ENCODE measurements at places on chromosomes 3 and 15.

GRCh38 chr15:37751401-37751800 is 183.0 kb upstream of the TMCO5A start:
- no peak for DNase-seq

DNA sequence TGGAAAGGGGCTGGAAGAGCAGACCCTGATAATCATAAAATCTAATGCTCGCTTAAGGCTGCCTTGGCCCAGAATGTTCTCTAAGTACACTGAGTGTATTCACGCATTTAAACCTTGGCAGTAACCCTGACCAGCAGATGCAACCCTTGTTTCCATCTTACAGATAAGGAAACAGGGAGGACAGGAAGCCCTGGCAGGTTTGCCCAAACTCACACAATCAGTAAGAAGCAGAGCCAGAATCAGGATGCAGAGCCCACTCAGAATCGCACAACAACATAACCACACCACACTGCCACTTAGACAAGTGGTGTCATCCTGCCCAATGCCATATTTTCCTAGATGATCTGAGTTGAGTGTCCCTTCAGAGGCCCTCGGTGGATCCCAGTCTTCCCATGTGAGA is 214.5 kb upstream of the HES1 start:
- DNase-seq = no peak

- DNase-seq = no peak
Measured at GRCh38 chr15:99019558-99020540, 12.3 kb upstream of the PGPEP1L start.

DNA sequence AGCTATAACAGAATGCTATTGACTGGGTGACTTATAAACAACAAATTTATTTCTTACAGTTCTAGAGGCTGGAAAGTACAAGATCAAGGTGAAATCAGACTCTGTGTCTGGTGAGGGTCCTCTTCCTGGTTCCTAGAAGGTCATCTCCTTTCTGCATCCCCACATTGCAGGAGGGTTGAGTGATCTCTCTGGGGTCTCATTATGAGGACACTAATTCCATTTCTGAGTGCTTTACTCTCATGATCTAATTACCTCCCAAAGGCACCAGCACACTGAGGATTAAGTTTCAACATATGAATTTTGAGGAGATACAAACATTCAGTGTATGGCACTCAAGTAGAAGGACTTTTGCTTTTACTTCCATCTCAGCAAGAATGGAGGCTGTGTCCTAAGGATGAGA is 534.1 kb upstream of the KCNMB2 start:
- DNase-seq = no peak

DNA sequence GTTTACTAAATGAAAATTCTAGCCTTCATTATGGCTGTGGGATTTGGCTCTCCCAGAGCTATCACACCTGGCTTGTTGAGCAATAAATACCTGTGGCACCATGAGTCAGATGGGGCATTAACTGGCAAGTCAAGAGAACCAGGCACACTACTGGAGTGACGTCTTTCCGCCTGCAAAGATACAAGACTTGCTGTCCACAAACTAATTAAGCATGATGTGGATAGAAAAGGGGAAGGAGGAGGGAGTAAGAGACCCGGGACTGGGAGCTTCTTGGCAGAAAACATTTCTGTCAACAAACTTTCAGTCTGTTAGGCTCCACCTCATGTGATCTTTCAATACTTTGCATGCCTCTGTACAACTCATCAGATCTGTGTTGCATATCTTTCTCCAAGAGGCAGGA is 56.5 kb downstream of the CLDN1 start:
- no peak for DNase-seq

DNA sequence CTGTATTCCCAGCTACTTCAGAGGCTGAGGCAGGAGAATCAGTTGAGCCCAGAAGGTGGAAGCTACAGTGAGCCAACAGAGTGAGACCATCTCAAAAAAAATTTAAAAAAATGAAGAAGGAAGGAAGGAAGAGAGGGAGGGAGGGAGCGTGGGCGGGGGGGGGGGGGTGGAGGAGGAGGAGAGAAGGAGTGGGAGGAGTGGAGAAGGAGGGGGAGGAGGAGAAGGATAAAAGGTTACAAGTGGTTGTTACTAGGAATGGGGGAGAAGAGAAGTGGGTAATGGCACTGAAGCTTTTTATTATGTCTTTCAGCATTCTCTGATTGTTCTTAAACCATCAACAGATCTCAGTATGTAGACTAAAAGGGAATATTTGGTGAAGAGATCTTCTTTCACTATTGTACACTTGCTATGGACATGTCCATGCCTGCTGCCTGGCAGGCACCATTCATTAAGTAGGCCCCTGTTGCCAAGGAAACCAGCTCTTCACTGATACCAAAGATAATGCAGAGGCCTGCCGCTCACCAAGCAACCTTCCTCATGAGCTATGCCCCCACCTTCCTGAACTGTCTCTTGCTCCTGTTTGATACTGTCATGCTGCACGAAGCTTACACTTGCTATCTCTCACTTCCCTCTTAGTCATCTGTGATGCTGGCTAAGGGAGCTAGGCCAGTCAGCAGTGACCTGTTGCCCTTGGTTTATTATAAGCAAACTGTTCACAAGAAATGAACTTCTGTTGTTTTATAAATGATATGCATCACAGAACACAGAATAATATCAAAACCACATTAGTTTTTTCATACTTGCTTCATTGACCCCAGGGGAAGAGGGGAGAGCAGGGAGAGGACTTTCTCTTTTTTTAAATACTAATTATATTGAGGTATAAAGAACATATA is 23.1 kb downstream of the EPM2AIP1 start:
- DNase-seq = peak; percentile 21

- no peak for DNase-seq
Measured at GRCh38 chr3:39133093-39133490, 20.3 kb downstream of the CSRNP1 start.

DNA sequence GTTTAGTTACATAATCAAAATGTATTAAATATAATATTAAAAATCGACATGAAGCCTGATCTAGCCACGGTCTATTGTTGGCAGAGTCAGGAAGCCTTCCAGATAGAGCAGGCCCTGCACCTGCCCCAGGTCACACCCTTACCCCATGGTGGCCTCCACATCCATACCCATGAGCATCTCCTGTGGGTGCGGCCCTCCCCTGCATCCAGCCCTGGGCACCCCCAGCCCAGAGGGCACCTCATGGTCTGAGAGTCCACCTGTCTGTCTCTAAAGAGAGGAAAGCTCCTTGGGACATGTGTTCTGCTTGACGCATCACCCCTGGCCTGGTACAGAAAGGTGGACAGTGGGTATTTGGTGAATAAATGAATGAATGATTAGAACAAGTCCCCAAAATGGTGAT is 37.2 kb upstream of the CSPG4 start:
- no peak for DNase-seq

GRCh38 chr15:46786590-46787285 is 930.6 kb upstream of the SEMA6D start:
- DNase-seq = no peak

DNA sequence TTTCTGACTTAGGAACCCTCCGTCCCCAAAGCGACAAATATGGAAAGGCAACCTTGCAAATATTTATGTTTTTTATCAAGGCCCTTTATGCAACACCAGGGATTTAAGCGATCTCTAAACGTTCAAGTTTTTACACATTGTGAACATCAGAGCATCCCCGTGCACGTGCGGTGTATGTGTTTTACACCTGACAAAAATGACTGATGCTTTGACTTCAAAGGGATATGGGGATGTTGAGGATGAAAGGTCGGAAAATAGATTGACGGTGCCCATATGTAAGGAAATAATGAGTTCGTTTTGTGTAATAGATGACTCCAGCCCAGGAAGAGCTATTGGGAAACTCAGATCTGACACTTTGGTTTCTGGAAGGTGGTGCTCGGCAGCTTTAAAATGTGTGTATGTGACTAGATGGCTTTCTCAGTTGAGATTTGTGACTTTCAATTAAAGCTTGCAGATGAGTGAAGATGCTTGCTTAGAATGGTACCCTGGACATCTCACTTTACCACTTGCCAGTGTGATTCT is 866 bp downstream of the SLC49A4 start:
- peak; percentile 11 for DNase-seq

DNA sequence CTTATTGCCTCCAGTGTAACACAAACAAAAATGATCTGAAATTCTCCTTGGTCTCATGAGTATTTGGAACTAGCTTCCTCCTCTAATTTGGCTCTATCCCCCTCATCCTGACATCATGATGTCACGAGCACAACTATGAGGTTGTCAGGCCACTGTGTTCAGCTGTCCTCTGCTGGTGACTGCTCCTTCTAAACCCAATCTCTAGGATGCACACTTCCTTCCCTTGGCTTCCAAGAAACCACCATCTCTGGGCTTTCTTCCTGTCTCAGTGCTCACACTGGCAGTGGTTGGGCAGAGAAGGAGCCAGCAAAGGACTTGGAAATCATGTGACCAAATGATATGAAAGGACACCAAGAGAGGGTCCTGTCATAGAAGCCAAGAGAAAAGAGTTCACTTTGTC is 30.7 kb upstream of the EIF1B start:
- DNase-seq = no peak

DNA sequence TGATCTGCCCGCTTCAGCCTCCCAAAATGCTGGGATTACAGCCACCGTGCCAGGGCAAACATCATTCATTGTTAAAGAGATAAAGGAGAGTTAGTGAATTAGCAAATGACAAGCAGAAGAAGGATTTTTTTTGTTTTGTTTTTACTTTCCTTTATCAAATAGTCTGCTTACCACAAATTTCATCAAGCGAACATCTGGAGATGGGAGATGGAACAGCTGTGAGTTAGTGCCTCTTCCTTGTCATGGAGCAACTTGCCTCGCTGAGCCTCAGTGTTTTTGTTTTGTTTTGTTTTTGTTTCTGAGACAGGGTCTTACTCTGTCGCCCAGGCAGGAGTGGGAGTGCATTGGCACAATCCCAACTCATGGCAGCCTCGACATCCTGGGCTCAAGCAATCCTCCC is 15.9 kb downstream of the ZNF860 start:
- no peak for DNase-seq

DNA sequence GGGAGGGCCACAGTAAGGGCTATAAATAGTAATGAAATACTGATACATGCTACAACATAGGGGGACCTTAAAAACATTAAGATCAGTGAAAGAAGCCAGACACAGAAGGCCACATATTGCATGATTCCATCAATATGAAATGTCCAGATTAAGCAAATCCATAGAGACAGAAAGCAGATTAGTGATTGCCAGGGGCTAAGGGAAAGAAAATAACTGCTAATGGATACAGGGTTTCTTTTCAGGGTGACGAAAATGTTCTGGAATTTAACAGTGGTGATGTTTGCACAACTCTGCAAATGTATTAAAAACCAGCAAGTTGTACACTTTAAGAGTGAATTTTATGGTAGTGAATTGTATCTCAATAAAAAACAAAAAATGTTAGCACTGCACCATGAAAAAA is 37.0 kb downstream of the PIK3R4 start:
- no peak for DNase-seq

- no peak for DNase-seq
Measured at GRCh38 chr15:41501191-41501917, 7.7 kb downstream of the ITPKA start.

- DNase-seq = no peak
Measured at GRCh38 chr15:39172380-39173281, 408.2 kb upstream of the THBS1 start.

- no peak for DNase-seq
Measured at GRCh38 chr3:77414881-77415280, 375.0 kb downstream of the ROBO2 start.

- peak; percentile 50 for DNase-seq
Measured at GRCh38 chr3:49673121-49673714, 933 bp upstream of the APEH start.

- DNase-seq = no peak
Measured at GRCh38 chr3:141811348-141811747, 48.1 kb downstream of the GRK7 start.

GRCh38 chr3:175716446-175716845 is 857.3 kb downstream of the NAALADL2 start:
- no peak for DNase-seq

DNA sequence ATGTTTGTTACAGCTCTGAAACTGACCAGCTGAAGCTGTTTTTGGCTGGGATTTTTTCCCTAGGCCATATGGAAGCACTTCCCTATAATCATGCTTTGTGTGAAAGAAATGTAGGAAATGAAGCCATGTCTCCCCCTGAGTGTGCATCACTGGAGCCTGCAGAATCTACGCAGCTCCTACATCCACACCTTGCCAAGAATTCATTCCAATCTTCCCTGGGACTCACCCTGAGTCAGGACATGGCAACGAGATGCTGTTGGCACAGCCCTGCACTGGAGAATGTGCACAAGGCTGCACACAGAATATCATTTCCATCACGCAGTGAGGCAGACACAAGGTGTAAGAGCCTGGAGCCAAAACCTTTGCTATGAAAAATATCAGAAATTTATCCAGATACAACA is 189.5 kb downstream of the ADAMTSL3 start:
- no peak for DNase-seq

DNA sequence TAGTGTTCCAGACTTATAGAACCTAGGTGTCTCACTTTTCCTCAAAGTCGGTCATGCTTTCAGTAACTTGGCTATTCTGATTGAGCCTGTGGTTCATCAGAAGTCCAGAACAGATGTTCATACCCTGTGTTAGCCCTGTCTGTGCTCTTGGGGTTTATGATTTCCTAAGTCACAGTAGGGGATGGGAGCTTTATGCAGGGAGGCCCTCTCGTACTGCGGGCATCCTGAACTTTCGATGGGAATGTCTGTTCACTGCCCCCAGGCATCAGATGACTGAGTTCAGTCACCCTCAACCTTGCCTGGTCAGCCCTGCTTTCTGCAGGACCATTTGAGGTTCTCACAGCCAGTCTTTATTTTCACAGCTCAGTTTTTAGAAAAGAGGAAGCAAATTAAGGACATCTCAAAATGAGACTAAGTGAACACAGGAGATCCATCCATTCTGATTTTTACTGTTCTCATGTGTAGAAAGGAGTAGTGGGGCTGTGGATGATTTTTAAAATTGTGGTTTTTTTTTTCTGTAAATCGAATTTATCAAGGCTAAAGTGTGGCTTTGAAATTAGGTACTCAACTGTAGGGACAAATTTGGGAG is 71.3 kb downstream of the CMTM8 start:
- no peak for DNase-seq

DNA sequence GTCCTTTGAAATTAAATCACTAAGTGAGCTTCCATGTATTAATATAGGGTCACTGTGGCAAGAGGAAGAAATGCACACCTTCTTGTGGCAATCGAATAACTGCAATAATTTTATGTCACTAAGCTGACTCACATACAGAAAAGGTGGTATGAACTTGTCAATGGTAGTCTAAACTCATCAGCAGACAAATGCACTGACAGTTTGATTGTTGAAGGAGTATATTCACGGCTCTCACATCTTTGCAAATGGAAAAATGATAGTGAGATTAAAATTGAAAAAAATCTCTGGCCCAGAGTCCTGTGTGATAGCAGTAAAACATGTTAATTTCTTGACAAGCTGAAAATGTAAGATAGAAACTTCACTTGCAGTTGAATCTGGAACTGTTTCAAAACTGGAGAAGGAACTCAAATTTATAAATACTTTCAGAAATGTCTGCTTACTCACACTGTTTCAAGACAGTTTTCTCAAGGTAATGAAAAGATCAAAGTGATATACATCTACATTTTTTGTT is 215.8 kb upstream of the CADM2 start:
- no peak for DNase-seq
